Glutamatergic neuron (in vitro differentiated cells): ENCODE measurements at places on chromosomes 11 and 22. TPM values are rescaled to one million over a fixed set of nuclear protein-coding genes. Genes with fewer than 3 reads are reported as not detected.

The MYRF gene
- total RNA-seq, result 0.29 TPM

The APOL4 gene
- not detected for total RNA-seq

GRCh38 chr11:18853086-18853720 is 61.6 kb upstream of the PTPN5 start:
- H3K27me3 ChIP-seq, result peaks cover 2% of the 10 kb centered on the region
- no peaks in the 10 kb centered on the region for H3K4me1 ChIP-seq

The GGTLC2 gene
- total RNA-seq, result not detected

GRCh38 chr11:48170241-48171233 is 46.1 kb upstream of the OR4B1 start:
- H3K36me3 ChIP-seq, result no peaks in the 10 kb centered on the region
- peaks cover 8% of the 10 kb centered on the region for H3K4me1 ChIP-seq
- H3K27ac ChIP-seq, result no peak overlapping the region
- H3K4me3 ChIP-seq, result no peak overlapping the region
- no peak for DNase-seq
- H3K27me3 ChIP-seq, result no peaks in the 10 kb centered on the region

The CCDC87 gene
- total RNA-seq, result 0.51 TPM

The SDHAF2 gene
- 43.2 TPM for total RNA-seq

GRCh38 chr11:46277622-46278386 is at the start of gene CREB3L1:
TSS of gene CREB3L1 (plus strand) at chr11:46277662. CDS start at chr11:46278112, 450 bp downstream.
- H3K4me3 ChIP-seq, result peak within 1 kb of the TSS; percentile 90
- peak; percentile 81 for DNase-seq
- peak within 1 kb of the TSS; percentile 70 for H3K27ac ChIP-seq
- H3K4me1 ChIP-seq, result peaks cover 22% of the 10 kb centered on the region

- no peak overlapping the region for H3K27ac ChIP-seq
- peaks cover 19% of the 10 kb centered on the region for H3K4me1 ChIP-seq
Measured at GRCh38 chr11:75428281-75428724, 4.7 kb downstream of the KLHL35 start.

DNA sequence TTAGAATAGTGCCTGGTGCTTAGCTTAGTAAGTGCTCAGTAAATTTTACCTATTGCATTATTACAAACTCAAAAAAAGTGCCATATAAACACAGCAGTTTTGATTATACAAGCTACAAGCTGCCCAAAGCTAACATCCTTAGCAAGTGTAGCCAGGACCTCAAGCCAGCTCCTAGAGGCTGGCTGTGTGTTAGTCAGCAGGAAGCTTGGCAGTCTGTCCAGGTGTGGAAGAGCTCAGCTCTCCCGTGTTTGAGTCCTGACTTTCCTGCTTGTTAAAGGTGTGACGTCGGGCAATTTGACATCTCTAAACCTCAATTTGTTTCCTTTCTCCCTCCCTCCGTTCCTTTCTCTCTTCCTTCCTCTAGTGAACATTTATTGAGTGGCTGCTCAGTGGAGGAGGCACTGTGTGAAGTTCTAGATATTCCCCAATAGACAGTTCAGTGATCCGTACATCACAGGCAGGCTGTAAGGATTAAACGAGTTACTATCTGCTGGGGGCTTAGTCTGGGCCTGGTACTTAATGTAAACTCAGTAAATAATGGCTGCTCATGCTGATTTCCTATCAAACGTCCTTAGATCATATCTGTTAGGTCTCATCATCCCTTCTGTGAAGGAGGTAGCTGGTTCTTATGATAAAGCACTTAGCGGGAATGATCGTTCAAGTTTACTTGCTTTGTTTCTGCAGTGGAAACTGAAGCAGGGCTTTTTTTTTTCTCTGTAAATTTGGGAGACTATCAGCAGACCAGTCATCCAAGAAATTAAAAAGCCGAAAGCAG is 68.7 kb downstream of the PRR5L start:
- H3K36me3 ChIP-seq, result no peaks in the 10 kb centered on the region
- no peak overlapping the region for H3K4me3 ChIP-seq
- peaks cover 5% of the 10 kb centered on the region for H3K27me3 ChIP-seq
- no peak for DNase-seq

The OMP gene
- total RNA-seq, result not detected

- no peak overlapping the region for H3K4me3 ChIP-seq
- no peak for DNase-seq
- no peak overlapping the region for H3K27ac ChIP-seq
- peaks cover 5% of the 10 kb centered on the region for H3K27me3 ChIP-seq
- peaks cover 6% of the 10 kb centered on the region for H3K36me3 ChIP-seq
Measured at GRCh38 chr22:29014773-29015172, 46.9 kb downstream of the C22orf31 start.

The DGCR6 gene
- 11.7 TPM for total RNA-seq

DNA sequence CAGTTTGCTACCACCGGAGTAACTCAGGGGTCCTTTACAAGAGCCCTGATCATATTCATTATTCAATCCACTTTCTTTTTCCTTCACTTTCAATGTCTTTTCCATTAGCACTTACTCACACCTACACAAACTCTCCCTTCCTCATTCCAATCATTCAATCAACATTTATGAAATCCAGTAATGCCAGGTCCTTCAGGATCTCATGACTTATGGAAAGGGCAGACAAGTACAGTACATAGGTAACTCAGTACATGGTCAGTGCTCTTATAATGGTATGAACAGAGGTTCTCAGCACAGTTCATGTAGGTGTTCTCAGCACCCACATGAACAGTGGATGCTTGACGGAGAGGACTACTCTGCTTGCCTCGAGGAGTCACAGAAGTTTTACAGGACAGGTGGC is 106.6 kb downstream of the USP35 start:
- peak overlapping the region; percentile 94 for H3K27ac ChIP-seq
- peaks cover 2% of the 10 kb centered on the region for H3K27me3 ChIP-seq
- H3K4me3 ChIP-seq, result peak overlapping the region; percentile 71
- DNase-seq, result no peak
- peaks cover 46% of the 10 kb centered on the region for H3K4me1 ChIP-seq
- peaks cover 5% of the 10 kb centered on the region for H3K36me3 ChIP-seq

GRCh38 chr11:126499131-126499752 is 143.8 kb downstream of the ST3GAL4 start:
- H3K27ac ChIP-seq, result no peak overlapping the region
- peaks cover 3% of the 10 kb centered on the region for H3K27me3 ChIP-seq
- H3K36me3 ChIP-seq, result peaks cover 3% of the 10 kb centered on the region
- no peak for DNase-seq
- H3K4me1 ChIP-seq, result peaks cover 47% of the 10 kb centered on the region
- H3K4me3 ChIP-seq, result no peak overlapping the region

- H3K4me3 ChIP-seq, result no peak overlapping the region
- peaks cover 10% of the 10 kb centered on the region for H3K27me3 ChIP-seq
- DNase-seq, result no peak
- H3K4me1 ChIP-seq, result no peaks in the 10 kb centered on the region
- no peak overlapping the region for H3K27ac ChIP-seq
- peaks cover 10% of the 10 kb centered on the region for H3K36me3 ChIP-seq
Measured at GRCh38 chr11:47415949-47416472, 7.6 kb downstream of the SLC39A13 start.

- H3K36me3 ChIP-seq, result no peaks in the 10 kb centered on the region
- no peak for DNase-seq
- peaks cover 3% of the 10 kb centered on the region for H3K27me3 ChIP-seq
- no peaks in the 10 kb centered on the region for H3K4me1 ChIP-seq
- no peak overlapping the region for H3K27ac ChIP-seq
Measured at GRCh38 chr11:33449798-33450197, 192.6 kb downstream of the HIPK3 start.

GRCh38 chr11:12007769-12008737 is at the start of gene DKK3:
TSS of gene DKK3 (minus strand) at chr11:12008626. CDS start at chr11:12008582, 44 bp downstream.
- peak within 1 kb of the TSS; percentile 85 for H3K27ac ChIP-seq
- H3K27me3 ChIP-seq, result peaks cover 2% of the 10 kb centered on the region
- peaks cover 20% of the 10 kb centered on the region for H3K4me1 ChIP-seq
- peak; percentile 55 for DNase-seq

GRCh38 chr11:117394221-117394925 is 66.7 kb downstream of the CEP164 start:
- peaks cover 5% of the 10 kb centered on the region for H3K27me3 ChIP-seq
- peaks cover 14% of the 10 kb centered on the region for H3K36me3 ChIP-seq
- no peak overlapping the region for H3K4me3 ChIP-seq
- H3K4me1 ChIP-seq, result no peaks in the 10 kb centered on the region
- DNase-seq, result no peak

GRCh38 chr11:83666149-83666548 is 380.0 kb upstream of the CCDC90B start:
- no peak overlapping the region for H3K27ac ChIP-seq
- no peak for DNase-seq
- H3K27me3 ChIP-seq, result peaks cover 1% of the 10 kb centered on the region
- H3K4me1 ChIP-seq, result no peaks in the 10 kb centered on the region
- H3K36me3 ChIP-seq, result no peaks in the 10 kb centered on the region

DNA sequence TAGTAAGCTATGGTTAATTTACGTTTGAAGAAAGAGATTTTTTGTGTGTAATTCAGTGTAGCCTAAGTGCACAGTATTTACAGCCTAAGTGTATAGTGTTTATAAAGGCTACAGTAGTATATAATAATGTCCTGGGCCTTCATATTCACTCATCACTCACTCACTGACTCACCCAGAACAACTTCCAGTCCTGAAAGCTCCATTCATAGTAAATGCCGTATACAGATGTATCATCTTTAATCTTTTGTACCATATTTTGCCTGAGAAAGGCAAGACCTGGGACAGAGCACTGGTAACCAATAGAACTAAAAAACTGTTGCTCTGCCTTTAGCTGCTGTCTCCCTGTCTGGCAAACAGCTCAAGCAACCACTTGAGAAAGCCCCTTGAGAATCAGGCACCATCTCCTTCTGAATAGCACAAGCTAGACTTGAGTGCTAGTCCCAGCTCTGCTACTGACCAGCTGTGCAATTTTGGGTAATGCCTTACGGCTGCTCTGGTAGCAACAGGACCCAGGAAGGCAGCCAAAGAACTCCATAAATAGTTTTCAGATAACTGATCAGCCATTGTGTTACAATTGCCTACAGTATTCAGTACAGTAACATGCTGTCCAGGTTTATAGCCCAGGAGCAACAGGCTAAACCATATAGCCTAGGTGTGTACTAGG is 131.3 kb downstream of the KCNC1 start:
- no peak overlapping the region for H3K4me3 ChIP-seq
- peaks cover 5% of the 10 kb centered on the region for H3K4me1 ChIP-seq
- H3K27ac ChIP-seq, result no peak overlapping the region
- DNase-seq, result no peak

DNA sequence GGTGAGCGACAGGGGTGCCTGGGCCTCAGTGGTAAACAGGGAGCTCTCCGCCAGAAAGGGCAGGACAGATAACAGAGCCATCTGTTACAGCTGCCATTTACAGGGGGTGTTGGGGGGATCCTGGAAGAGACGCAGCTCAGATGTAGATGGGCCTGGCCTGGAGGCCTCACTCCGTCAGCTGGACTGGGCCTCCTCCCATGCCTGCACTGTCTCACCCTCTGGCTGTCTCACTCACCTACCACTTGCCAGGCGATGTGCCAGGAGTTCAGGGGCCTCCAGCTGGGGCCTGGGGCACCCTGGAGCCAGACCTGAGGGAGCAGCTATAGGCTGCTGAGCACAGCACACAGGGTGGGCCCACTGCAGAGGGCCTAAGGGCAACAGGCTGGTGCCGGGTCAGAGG is 16.3 kb upstream of the SUSD2 start:
- H3K36me3 ChIP-seq, result no peaks in the 10 kb centered on the region
- peaks cover 21% of the 10 kb centered on the region for H3K4me1 ChIP-seq

DNA sequence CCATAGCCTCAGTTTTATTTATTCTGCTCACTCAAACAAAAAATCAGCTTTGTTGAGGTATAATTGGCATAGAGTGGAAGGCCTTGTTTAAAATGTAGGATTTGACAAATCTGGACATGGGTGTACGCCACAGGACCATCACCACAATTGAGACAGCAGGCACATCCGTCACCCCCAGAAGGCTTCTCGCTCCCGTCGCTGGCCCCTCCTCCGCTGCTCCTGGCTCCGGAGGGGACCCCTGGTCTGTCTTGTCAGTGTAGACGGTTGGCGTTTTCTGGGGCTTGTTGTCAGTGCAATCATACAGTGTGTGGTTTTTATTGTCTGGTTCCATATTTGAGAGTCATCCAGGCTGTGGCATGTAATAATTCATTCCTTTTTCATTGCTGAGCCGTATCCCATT is 97.6 kb downstream of the KCNQ1 start:
- no peak overlapping the region for H3K27ac ChIP-seq
- H3K27me3 ChIP-seq, result peaks cover 5% of the 10 kb centered on the region
- no peaks in the 10 kb centered on the region for H3K36me3 ChIP-seq
- H3K4me3 ChIP-seq, result no peak overlapping the region
- DNase-seq, result peak; percentile 5
- peaks cover 5% of the 10 kb centered on the region for H3K4me1 ChIP-seq

The KDELR3 gene
- total RNA-seq, result not detected

DNA sequence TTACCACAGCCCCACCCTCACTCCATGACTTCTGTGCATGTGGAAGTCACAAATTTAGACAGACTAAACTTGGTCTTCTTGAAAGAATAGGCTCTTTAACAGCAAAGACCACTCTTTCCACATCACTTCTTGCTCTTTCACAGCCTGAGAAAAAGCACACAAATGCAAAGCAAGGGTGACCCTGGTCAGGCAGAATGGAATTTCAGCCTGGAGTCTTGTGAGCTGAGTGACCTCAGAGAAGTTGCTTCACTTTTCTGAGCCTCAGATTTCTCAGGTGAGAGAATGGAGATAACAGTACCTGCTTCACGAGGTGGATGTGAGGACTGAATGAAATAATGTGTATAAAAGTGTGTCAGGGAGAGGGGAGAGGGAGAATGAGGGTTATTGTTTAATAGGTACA is 26.8 kb upstream of the LIPT2 start:
- no peaks in the 10 kb centered on the region for H3K27me3 ChIP-seq
- DNase-seq, result no peak
- H3K36me3 ChIP-seq, result no peaks in the 10 kb centered on the region
- H3K4me3 ChIP-seq, result no peak overlapping the region
- no peak overlapping the region for H3K27ac ChIP-seq

DNA sequence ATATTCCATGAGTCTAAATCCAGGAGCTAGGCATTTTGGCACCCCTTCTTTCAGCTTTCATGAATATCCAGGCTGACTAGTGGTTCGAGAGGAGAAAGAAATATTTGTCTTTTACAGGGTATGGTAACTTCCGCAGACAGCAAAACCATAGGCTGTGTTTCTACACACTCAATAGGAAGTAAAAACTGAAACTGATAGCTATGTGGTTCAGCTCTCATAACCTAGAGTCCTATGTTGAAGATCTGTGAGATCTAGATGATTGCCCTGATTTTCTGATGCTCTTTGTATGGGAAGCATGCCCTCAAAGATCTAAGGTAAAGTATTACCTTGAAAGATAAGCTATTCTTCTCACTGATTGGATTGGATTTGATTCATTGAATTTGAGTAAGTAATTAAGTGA is 118.3 kb downstream of the CD44 start:
- peaks cover 4% of the 10 kb centered on the region for H3K4me1 ChIP-seq
- H3K27me3 ChIP-seq, result no peaks in the 10 kb centered on the region
- no peak overlapping the region for H3K27ac ChIP-seq
- no peak for DNase-seq
- no peak overlapping the region for H3K4me3 ChIP-seq
